ENCODE measurements at places on chromosomes 12 and 14.

- no peak for DNase-seq
These were observed 66.5 kb downstream of the TRAFD1 start for GRCh38 chr12:112191840-112192321.

DNA sequence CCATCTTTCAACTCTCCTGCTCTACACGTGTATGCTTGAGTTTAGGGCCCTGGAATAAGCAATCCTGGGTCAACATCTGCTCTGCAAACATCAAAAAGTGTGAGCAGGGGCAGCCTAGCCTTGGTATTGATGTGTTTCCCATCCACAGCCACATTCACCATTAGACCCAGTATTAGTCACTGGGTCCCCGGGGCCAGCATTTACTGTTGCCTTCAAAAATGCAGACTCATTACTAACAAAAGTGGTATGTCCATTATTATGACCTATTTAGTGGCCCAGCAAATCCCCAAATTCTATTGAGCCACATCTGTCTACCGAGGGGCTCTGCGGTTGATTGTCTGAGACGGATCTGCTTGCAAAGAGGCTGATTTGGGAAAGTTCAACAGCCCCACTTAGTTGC, 661.8 kb downstream of the DIO2 start:
- DNase-seq = no peak

- no peak for DNase-seq
These were observed 110.9 kb upstream of the MAP1LC3B2 start for GRCh38 chr12:116448165-116448739.

DNA sequence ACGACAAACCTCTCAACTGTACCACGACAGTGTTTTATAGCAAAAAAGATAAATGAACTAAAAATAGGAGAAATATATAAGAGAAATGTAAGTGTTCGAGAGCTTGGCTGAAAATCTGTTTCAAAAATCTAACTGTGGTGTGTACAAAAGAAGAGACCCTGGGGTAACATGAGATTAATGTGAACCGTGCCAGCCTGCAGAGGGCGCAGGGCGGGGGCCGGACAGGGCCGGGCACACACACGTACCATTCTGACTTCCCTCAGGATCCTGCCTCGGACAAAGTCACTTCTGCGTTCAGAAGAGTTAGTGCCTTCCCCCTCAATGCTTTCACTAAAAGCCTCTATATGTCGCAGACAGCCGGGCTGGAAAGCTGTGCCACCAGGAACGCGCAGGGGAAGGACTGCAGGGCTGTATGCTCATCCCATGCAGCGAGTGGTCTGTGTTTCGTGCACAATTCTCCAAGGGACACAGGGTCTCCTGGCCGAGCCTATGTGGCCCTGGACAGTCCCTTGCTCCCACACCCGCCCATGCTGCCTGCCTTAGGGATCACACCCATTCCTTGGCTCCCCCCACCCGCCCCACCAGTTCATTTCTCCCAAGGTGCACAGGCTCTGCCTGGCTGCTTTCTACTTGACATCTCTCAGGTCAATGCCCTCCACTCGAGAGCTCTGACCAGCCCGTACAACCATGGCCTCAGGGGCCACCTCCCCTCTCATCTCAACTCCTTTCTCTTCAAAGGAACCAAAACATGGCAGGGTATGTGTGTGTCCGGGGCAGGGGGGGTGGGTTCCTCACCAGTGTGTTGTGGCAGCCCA, 8.5 kb downstream of the CDCA4 start:
- DNase-seq = no peak

- DNase-seq = no peak
These were observed 8.1 kb upstream of the DYRK4 start for GRCh38 chr12:4553943-4554342.

- DNase-seq = no peak
These were observed 825.7 kb downstream of the AACS start for GRCh38 chr12:125890971-125891370.

GRCh38 chr12:116159175-116159574, 118.3 kb downstream of the MED13L start:
- DNase-seq = no peak

DNA sequence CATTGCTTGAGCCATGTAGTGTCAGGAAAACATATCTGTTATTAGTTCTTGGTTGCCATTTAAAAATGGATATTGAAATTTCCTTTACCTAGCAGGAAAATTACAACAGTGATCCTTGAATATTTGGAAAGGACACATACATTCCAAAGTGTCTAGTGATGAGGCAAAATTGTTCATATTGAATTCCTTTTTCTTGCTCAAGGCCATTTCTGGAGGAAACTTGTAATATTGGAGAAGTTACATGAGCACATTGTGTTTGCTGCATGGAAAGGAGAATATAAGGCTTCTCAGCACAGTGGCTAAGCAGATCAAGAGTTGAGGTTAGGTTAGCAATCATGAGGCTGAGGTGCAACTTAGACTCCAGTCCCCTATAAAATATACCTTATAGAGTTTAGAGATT, 121.9 kb downstream of the PDE3A start:
- no peak for DNase-seq

DNA sequence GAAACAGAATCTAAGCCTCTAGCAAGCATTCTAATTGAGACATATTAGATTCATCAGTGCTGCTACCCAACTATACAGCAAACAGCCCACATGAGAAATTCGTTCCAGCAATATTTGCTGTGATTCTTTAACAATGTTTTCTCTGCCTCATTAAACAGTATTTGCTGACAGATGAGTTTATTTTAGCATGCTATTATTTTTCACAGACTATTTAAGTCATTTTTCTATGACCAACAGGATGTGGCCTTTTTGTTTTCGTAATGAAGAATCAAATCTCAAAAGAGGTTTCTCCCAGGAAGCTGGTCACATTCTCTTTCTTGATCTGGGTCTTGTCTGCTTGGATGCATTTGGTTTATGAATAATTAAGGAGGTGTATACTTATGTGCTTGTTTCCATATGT, 23.2 kb upstream of the SERPINA12 start:
- no peak for DNase-seq

- DNase-seq = no peak
These were observed 1339.2 kb downstream of the AACS start for GRCh38 chr12:126404293-126404881.

GRCh38 chr12:98793121-98793520, 148.0 kb downstream of the APAF1 start:
- DNase-seq = no peak

DNA sequence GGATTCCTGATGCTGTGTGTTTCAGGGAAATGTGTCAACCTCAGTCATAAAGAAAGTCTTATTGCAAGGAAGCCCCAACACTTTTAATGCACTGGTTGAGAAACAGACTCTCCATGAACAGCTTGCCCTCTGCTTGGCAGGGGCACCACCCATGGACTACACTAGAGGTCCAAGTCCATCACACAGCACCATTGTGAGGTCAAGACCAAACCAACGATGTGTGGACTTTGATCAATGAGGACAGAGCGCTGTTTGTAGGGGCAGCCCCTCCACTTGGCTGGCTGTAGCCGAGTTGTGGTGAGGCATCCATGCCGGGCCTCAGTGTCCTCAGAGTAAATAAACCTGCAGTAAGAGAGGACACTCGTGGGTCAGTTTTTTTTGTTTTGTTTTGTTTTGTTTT, 29.8 kb downstream of the ZFYVE21 start:
- DNase-seq = no peak

DNA sequence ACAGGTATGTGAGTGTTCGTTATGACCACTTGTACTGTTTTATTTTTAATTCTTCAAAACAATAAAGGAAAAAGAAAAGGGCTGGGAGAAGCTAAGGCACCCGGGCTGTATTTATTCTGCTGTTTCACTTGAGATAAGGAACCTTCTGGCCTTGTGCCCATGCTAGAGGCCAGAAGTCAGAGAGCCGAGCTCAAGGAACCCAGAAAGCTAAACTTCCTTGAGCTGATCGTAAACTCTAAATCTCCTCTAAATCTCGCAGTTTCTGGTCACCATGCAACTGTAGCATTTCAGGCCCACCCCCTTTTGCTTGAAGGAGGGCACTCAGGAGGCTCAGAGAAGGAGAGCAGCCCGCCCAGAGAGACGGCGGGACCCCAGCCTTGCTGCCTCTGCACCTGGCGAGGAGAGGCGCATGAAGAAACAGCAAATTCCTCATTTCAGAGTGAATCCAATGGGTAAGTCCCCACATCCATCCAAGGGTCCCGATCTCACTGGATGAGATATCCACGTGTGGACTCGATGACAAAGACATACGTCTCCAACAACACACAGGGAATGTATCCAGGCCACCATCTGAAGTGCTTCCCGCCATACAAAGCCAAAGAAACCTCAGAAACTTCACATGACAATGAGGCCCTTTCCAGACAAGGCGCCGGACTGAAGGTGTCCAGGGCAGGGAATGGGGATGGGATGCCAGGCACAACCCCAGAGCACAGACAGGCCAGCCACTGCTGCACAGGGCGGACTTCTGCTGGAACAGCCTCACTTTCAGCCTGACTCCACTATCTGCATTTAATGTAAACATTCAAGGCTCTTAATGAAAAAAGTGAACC, 14.6 kb downstream of the CCDC88C start:
- no peak for DNase-seq

DNA sequence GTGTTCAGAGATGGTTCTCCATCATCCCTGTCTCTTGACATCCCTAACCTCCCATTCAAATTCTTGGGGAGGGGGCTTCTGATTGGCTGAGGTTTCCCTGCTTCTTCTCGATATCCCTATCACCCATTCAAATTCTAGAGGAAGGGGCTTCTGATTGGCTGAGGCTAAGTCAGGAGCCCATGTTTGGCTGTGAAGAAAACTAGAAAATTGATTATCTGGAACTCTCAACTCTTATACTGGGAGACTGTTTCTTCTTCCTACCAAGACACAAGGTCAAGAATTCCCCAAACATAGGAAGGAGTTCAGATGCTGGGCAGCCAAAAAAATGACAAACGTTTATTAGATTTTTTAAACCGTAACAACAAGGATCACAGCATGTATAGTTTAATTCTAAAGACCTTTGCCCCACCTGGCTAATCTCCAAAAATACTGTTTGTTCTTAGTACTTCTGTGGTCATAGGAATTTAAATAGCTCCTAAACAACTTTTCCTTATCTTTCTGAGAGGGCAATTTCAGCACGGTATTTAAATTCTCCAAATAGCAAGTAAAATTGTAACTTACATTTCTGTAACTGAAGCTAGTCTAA, 26.4 kb downstream of the SPIC start:
- no peak for DNase-seq

- DNase-seq = no peak
These were observed at the start of gene ALX1 for GRCh38 chr12:85280165-85280983. ALX1 (plus strand) TSS chr12:85280220; CDS start chr12:85280262, 42 bp downstream.

DNA sequence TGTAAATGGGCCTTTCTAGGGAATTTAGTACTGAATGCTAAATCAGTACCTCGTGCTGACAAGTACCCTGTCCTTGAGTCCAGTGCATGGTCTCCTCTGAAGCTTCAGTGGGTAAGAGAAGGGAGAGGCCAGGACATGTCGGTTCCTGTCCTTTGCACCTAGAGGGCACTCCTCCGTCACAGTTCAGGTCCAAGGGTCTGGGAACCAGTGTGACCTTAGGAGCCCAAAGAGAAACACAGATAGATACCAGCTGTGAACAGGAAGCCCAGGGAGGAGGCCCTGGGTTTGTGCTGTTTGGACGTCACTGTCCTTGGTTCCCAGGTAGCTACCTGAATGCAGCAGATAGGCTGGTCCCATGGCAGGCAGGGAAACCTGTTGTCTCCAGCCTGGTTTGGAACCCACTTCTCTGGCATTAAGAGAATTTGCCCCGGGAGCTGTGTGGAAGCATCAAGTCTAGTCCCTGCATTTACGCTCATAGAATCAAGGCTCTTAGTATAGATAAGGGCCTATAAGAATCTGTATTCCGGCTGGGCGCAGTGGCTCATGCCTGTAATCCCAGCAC, 3.9 kb upstream of the FGF23 start:
- DNase-seq = no peak

GRCh38 chr12:77767756-77768343, 62.8 kb upstream of the NAV3 start:
- no peak for DNase-seq

GRCh38 chr12:43316520-43316919, 235.5 kb downstream of the ADAMTS20 start:
- no peak for DNase-seq

DNA sequence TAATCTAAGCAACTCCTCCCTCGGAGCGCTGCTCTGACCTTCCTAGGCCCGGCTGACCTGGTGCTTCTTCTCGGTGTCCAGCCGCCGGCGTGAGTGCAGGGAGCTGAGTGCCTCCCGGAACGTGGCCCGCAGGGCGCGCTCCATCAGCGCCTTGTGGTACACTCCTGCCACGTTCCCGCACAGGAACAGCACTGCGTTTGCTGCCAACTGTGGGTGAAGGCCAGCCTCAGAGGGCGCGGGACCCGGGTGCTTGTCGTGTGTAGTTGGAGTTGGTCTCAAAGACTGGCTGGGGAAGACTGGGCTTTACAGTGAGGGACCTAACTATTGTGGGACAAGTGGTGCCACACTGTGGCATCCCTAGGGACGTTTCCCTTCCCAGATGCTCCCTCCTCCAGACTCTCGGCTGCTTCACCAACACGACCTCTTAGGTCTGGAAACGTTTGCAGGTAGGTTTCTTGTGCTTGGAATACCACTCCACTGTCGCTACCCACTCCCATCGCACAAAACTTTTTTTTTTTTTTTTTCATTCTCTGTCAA, 3.1 kb downstream of the ADCY4 start:
- no peak for DNase-seq

DNA sequence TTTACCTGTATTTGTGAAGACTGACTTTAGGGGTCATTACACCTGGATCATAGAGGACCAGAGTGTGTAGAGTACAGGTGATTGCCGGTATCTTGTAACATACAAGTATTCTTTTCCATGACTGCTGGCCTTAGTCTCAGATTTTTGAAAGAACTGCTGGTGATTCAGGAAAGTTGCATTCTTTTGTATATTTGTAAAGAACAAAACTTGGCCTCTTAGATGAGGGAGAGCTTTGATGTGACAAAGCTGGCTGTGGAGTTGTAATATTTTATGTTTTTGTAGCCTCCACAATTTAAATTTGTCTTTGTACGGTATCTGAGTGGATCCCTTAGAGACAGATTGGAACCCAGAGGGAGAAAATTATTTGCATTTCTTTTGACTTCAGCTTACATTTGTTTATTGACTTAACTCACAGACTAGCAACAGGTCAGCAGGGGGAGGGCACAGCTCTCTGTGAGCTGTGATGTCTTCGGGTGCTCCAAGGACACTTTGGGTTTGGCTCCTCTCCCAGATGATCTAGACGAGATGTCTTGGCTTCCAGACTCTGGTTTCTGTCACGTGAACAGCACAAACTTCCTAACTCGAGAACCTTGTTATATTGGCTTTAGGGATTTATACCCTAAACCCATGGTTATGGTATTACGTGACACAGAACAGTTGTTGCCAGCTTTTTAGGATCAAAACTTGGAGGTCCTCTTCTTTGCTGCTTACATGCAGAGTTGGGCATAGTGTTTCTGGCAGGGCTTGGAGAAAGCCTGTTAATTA, 65.9 kb downstream of the DAAM1 start:
- DNase-seq = peak; percentile 77

DNA sequence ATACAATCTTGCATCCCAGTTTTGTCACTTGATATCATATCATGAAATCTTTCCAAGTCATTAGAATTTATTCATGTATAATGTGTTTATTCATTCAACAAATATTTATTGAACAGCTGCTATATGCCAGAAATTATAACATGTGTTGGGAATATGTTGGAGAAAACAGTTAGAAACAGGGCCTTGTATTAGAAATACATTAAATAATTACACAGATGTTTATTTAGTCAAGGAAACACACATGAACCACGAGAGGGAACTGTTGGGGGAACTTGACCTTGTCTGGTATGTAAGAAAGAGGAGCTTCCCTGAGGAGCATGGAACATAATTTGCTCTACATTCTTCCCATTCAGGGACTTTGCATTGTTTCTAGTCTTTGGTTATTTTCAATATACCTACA, 191.7 kb upstream of the FRMD6 start:
- no peak for DNase-seq

- no peak for DNase-seq
These were observed 10.1 kb upstream of the SLC6A15 start for GRCh38 chr12:84922693-84923092.

All from ascending aorta (tissue), 2 donors.